Stimulated activated CD8-positive, alpha-beta memory T cell treated with anti-CD3 and anti-CD28 coated beads, Interleukin-15, amount 100 ng/mL, for 1 hour (primary cell): ENCODE measurements at places on chromosomes 12 and 14.
A peak's percentile ranks its signal among the peaks of the same experiment; 100 is the strongest.

DNA sequence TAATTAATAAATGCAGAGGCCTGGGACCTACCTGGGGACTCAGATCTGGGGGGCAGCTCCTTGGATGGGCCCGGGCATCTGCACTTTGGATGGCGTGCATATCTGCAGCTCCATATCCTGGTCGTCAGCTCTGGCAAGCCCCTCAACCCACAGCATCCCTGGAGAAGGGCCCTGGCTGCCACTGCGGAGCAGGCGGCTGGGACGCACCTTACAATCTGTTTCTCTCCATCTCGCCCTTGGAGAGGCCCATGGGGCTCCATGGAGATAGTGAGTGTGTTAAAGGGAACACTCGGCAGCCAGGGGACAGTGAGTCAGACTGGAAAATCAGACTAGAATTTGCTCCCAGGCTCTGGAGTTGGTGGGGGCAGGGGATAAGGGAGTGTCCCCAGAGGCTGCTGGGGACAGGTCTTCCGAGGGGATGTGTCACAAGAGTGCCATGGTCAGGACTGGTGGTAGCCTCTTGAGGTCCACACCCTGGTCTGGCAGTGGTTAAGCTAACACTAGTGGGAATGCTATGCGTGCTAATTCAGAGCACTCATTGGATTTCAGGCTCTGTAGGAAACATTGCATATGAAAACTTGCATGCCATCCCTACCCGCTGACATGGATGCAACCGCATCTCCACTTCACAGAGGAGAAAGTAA is 21.5 kb downstream of the RFLNA start:
- no peak for DNase-seq

DNA sequence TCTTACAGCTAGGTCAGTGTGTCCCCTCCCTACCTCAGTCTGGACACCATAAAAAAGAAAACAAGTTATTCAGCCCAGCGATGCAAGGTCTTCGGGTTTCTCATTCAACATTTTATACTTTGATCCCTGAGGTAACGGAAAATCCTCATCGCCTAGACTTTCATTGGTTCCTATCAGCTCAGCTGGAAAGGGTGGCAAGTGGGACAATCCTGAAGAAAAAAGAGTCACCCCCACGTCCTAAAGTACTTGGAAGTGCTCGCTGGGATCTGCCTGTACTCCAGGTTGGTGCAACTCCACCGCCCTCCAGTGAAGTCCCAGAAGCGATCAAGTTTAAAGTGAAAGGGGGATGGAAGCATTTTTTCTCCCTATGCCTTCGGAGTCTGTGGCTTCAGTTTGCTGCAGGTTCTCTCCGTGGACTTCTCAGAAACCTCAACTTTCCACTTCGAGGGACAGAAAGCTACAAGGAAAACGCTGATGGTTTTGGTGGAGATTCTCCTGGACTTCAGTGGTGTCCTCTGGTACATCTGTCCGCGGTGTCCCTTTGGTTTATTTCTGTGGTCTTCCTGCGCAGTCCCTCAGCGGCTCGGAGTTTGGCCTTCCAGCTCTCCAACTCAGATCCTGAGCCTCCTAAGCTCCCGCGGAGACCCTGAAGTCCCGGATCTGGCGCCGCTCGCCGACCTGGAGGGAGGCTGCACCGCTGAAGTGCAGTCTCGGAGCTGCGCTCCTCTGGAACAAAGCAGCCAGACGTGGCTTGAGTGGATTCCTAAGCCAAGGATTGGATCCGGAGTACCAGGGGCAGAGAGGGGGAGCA is 1.8 kb upstream of the LRFN5 start:
- DNase-seq = no peak

- no peak for DNase-seq
These were observed 372.9 kb downstream of the RMST start for GRCh38 chr12:97835541-97835940.

DNA sequence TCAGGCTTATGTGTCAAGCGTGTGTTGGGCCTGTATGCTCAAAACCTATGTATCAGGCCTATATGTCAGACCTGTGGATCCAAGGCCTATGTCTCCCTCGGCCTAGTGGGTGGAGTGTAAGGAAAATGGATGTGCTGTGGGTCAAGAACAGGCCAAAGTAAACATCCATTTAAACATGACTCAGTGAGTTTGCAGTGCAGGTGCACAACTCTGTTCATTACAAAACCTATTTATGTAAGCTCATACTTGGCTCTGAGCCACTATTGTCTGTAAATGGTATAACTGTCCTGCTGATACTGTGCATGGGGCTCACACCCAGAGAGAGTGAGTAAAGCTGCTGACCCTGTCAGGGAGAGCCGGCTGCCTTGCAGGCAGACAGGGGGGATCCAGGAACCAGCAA is 249.7 kb upstream of the AVPR1A start:
- DNase-seq = no peak

- DNase-seq = no peak
These were observed 78.1 kb upstream of the FRMD6 start for GRCh38 chr14:51573607-51574006.

DNA sequence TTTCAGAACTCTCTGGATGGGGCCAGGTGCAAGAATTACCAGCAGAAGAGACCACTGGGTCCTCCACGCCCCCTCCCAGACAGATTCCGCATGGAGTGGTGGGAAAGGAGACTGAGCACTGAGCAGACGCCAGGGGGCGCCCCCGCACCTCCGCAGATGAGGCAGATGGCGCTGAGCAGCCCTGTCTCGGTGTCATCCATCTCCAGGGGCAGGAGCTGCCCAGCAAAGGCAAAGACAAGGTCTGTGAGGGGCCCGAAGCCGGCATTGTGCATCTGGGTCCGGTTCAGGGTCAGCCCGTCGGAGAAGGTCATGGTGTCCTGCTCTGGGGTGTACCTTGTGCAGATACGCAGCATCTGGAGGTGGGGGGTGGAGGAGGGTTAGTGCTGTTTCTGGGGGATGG is 6.3 kb upstream of the ITGB7 start:
- DNase-seq = peak; percentile 73

DNA sequence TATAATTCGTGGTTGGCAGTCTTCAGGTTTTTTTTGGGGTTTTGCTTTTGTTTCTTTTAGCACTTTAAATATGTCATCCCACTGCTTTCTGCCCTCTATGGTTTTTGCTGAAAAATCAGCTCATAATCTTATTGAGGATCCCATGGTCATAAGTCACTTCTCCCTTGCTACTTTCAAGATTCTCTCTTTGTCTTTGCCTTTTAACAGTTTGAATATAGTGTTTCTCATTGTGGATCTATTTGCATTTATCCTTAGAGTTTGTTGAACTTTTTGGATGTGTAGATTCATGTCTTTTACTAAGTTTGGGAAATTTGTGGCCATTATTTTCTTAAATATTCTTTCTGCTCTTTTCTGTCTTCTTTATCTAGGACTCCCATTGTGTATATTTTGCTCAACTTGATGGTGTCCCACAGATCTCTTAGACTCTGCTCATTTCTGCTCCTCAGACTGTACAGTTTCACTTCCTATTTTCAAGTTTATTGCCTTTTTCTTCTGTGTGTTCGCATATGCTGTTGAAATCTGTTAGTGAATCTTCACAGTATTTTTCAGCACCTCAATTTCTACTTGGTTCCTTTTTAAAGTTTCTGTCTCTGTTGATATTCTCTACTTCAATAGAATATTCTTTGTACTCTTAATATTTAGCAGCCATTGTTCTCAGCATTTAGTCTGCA is 70.8 kb downstream of the WNK1 start:
- DNase-seq = no peak
